ENCODE measurements at places on chromosomes 13 and 19.
A peak's percentile ranks its signal among the peaks of the same experiment; 100 is the strongest.

- no peak for DNase-seq
Observed at GRCh38 chr13:101942038-101942437, 459.8 kb downstream of the FGF14 start.

- DNase-seq: no peak
Observed at GRCh38 chr19:54905803-54906511, at the start of gene NCR1. Gene NCR1, plus strand, starts transcription at chr19:54906148. Its CDS starts 40 bp downstream, at chr19:54906188.

GRCh38 chr19:56086671-56087430 is 34.2 kb downstream of the ZNF787 start:
- DNase-seq: no peak

DNA sequence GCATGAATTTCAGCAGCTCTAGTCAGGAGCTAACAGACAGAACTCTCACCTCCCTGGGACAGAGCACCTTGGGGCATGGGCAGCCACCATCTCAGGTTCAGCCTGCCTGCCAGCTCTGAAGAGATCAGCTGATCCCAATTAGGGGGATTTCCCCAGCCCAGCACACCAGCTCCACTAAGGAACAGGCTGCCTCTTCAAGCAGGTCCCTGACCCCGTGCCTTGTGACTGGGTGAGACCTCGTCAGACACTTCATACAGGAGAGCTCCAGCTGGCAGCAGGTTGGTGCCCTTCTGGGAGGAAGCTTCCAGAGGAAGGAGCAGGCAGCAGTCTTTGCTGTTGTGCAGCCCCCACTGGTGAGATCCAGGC is 84.5 kb upstream of the UFM1 start:
- DNase-seq: no peak

- DNase-seq: peak; percentile 2
Observed at GRCh38 chr13:36666477-36667229, 7.2 kb upstream of the SERTM1 start.

DNA sequence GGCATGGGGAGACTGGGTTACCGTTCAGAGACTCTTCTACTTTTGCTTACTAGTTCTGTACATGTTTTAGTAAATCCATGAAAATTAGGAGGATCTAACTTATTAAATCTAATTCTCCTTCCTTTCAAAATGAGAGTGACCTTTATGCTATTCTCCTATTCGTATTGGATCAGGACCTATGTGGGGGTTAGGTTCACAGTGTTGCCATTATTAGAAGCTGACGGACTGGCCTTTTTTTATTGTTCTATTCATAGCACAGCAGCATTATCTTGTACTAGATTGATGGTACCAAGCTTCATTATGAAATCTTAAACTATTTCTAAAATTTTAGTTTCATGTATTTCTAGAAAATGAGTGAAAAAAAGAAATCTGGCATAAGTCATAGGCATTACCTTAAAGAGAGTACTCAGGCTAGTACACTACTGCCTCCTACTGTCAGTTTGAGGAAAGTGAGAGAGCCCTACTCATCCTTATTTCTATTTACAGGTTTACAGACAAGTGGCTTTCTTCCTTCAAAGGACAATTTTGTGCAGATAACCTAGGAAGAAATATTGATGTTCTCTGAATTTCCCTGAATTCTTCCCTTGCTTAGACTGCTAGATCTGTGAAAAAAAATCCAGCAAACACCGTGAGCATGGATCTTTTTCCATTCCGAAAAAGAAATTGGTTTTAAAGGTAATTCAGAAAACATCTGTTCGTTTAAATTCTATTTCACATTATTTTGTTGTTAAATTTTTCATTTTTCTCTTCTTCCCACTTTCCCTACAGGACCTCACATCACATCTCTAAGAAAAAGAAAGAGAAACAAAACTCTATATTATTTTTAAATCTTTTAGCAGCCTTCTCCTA is 485.5 kb downstream of the DIAPH3 start:
- peak; percentile 55 for DNase-seq

- no peak for DNase-seq
Observed at GRCh38 chr13:42040730-42041010, 7.8 kb upstream of the DGKH start.

Data from fibroblast of skin of abdomen (primary cell).